Stomach (tissue), 19 donors: ENCODE measurements at places on chromosomes 7 and 10. TPM values are rescaled to one million over a fixed set of nuclear protein-coding genes. Genes with fewer than 3 reads are reported as not detected.

- H3K36me3 ChIP-seq = no peaks in the 10 kb centered on the region
- H3K27me3 ChIP-seq = no peaks in the 10 kb centered on the region
- no peak for DNase-seq
- no peak overlapping the region for H3K27ac ChIP-seq
- H3K4me3 ChIP-seq = no peak overlapping the region
Observed at GRCh38 chr7:36598054-36598674, 126.1 kb downstream of the AOAH start.

DNA sequence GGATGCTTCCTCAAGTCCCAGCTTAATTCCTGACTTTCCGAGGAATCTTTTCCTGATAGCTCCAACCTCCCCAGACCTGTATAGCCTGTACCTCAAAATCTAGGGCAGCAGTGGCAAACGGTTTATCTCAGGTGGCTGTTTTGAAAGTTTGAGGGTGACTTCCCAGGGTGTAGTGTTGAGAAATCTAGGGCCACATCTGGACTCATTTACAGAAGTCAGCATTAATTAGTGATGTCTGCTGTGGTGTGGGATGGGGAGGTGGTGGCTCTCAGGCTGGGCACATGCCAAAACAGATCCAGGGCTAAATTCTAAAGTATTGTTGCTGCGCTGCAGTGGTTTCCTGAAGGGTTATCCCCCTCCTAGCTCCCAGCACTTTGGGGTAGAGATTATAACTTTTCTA lies 38.0 kb downstream of the UNC5B start:
- H3K4me1 ChIP-seq = peaks cover 64% of the 10 kb centered on the region
- H3K27ac ChIP-seq = no peak overlapping the region
- no peak overlapping the region for H3K4me3 ChIP-seq
- DNase-seq = no peak

DNA sequence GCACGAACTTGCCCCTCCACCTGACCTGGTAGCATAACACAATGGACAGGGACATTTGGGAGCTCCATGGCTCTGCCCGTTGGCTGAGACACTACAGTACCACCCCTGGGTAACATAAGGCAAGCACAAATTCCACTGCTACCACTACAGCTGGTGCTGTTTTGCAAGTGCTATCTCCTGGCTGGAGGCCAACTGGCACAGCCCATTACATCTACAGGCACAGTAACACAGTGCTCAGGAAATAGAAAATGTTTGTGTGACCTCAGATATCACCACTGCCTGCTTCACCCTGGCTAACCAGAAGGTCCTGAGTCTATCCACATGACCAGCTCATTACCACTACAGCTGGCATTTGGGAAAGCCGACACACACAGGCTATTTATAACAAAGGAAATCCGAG lies 631.1 kb upstream of the MBL2 start:
- no peak overlapping the region for H3K4me3 ChIP-seq
- no peak overlapping the region for H3K27ac ChIP-seq
- H3K4me1 ChIP-seq = peaks cover 12% of the 10 kb centered on the region
- peak; percentile 80 for DNase-seq
- no peaks in the 10 kb centered on the region for H3K36me3 ChIP-seq
- H3K27me3 ChIP-seq = no peaks in the 10 kb centered on the region

- H3K36me3 ChIP-seq = no peaks in the 10 kb centered on the region
- H3K4me1 ChIP-seq = no peaks in the 10 kb centered on the region
- H3K4me3 ChIP-seq = no peak overlapping the region
- no peak overlapping the region for H3K27ac ChIP-seq
Observed at GRCh38 chr7:120186688-120187087, 86.3 kb upstream of the KCND2 start.

RPEL1 gene
- polyA plus RNA-seq = not detected

DNA sequence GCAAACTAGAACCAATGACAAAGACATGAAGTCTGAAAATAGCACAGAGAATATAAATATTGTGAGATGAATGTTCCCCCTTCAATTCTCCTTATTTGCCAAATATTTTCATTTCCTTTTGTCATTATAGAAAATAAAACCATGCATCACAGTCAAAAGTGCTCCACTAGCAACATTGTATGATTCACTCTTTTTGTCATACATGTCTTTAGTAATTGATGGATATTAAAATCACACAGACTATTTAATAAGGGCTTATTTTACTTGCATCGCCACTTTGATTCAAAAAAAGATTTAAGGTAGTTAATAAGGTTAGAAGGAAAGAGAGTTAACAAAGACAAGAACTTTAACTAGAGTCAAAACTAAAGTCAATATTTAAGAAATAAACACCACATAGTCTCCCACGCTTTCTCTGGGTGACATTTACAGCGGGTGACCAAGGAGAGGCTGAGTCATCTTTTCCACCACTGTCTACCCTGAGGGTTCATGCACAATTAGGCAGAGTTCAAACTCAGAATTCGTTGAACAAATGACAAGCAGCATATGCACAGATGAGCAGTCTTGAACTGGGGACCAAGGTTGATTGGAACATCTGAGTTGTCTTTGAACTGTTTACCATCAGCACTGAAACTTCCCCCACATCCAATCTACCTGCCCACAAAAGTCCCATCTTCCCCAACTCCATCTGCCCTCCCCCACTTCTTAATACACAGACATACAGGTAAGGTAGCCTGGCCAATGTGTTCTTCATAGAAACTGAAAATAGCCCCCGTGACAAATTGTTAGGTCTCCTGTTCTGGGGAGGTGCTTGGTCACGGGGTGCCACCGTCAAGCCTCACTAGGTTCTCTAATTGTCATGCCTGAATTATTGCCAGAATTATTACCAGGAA lies 42.5 kb downstream of the C7orf25 start:
- H3K4me3 ChIP-seq = no peak overlapping the region
- no peaks in the 10 kb centered on the region for H3K27me3 ChIP-seq
- peaks cover 10% of the 10 kb centered on the region for H3K4me1 ChIP-seq
- no peak for DNase-seq
- no peak overlapping the region for H3K27ac ChIP-seq
- no peaks in the 10 kb centered on the region for H3K36me3 ChIP-seq

HHEX gene
- polyA plus RNA-seq = 4.7 TPM
